ENCODE measurements at places on chromosomes 1 and 21.

GRCh38 chr1:58908561-58909560 is 125.0 kb upstream of the JUN start:
- no peak for DNase-seq

GRCh38 chr1:161128591-161129420 is 3.7 kb downstream of the DEDD start:
- DNase-seq = no peak

DNA sequence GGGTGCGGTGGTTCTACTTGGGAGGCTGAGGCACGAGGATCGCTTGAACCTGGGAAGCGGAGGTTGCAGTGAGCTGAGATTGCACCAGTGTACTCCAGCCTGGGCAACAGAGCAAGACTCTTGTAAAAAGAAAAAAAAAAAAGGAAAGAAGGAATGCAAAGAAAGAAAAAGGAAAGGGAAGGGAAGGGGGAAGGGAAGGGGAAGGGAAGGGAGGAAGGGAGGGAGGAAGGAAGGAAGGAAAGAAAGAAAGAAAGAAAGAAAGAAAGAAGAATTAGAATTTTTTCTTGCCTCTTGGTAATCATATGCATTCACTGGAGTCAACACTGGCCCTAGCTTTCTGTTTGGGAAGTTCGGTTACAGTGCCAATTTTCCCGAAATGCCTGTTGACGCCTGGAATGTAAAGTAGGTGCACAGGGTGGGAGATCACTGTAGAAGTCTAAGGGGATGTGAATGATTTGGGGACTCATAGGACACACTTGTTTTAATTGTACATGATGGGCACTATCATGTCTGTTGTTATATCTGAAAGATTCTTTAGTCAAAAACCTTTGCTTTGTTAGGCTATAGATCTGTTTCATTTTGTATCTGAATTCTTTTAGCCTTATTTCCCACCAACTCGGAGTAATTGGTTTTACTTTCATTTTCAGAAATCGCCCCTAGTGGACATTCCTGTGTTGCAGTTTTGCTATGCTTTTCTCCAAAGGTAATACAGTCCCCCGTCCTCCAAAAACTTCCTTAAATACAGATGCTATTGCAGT is 59.8 kb upstream of the MORC3 start:
- DNase-seq = peak; percentile 5

GRCh38 chr1:116738673-116739370 is 15.4 kb upstream of the CD2 start:
- no peak for DNase-seq

- no peak for DNase-seq
These were observed 33.0 kb upstream of the IVNS1ABP start for GRCh38 chr1:185350027-185350442.

- no peak for DNase-seq
These were observed 49.0 kb upstream of the VAMP3 start for GRCh38 chr1:7721940-7722669.
